ENCODE measurements at places on chromosomes 3 and 15.

- no peak for DNase-seq
Observed at GRCh38 chr3:9826815-9827573, 16.8 kb downstream of the RPUSD3 start.

GRCh38 chr3:54836871-54837270, 91.0 kb downstream of the LRTM1 start:
- no peak for DNase-seq

GRCh38 chr15:51281368-51281967, 56.9 kb downstream of the CYP19A1 start:
- no peak for DNase-seq

DNA sequence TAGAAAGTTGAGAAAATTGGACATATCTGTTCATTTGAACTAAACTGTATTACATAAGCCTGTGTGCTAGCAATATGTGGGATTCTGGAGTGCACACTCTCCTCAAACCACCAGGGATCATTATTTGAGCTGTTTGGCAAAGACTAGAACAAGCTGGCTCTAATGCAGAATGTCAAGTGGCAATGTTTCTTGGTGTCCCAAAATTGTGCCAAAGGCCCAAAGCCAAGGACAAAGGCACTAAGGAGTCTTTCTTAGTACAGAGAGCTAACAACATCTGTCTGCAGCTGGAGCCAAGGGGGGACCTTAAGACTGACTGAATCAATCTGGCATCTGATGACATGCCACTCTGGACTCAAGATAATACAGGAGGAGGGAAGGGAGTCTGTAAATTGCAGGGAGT, 76.7 kb upstream of the STRIT1 start:
- DNase-seq = no peak

DNA sequence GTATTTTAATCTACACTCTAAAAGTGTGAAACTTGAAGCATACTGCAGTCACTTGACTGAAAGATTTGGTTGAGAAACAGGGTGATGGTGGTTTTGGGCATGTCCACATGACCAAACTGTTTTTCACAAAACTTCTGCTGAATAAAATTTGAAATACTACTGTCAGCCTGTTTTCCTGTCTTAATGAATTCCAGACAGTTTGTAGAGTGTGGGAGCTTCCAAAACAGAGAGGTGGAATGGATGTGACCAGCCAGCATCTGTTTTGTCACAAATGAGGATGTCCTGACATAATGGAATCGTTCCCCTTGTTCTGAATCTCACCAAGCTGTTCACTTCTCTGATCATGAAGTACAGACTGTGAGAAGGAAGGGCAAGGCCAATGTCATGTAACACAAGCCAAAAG, 11.8 kb downstream of the MITF start:
- no peak for DNase-seq

All from spleen (tissue), 13 donors.